Mammary epithelial cell (primary cell): ENCODE measurements at places on chromosomes 16 and 17.

DNA sequence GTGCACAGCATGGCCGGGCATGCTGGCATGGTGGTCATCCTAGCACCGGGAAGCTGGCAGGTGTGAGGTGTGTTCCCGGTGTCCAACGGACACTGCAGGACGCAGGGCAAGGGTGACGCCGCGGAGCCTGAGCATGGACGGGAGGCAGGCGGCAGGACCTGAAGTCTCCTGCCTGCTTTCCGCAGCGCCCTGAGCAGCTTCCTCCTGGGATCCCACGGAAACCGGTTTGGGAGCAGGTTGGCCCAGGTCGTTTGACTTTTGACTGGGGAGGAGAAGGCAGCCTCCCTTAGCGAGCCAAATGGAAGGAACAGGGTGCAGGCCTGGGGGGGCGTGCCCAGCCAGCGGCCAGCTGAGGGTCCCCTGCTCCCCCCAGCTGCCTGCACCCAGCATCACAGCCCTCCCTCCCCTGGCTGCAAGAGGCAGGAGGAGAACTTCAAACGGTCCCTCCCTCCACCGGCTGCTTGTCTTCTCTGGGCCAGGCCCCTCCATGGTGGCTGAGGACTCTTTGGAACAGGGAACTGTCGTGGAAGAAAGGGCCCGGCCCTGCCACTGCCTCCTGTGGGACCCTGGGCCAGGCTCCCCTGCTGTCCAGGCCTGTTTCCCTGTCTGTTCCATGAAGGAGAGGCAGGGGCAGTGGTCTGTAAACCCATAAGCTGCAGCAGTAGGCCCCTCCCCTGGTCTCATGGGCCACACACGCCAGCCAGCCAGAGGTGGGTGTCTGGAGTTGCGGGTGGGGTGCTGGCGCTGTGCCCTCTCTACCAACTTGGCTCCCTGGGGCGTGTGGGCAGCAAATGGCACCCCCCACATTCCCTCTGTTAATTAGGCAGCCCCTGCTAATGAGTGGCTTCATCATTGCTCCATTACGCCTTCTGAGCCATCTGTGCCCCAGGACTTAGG is 7.8 kb upstream of the ADGRG1 start:
- DNase-seq, result peak; percentile 71

DNA sequence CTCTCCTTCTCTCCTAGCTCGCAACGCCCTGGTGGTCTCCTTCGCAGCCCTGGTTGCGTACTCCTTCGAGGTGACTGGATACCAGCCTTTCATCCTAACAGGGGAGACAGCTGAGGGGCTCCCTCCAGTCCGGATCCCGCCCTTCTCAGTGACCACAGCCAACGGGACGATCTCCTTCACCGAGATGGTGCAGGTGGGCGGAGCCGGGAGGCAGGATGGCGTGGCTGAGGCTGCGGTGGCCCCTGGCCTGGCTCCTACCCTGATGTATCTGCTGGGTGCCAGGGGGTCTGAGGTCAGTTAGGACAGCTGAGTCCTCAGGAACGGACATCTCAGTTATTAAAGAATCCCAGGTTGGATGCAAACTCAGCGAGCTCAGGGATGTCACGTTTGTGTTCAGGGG is 16.7 kb downstream of the SLC26A11 start:
- no peak for DNase-seq

- DNase-seq, result no peak
These were observed 7.2 kb upstream of the AGRP start for GRCh38 chr16:67490335-67491096.

- no peak for DNase-seq
These were observed 47.6 kb downstream of the NUP93 start for GRCh38 chr16:56777482-56777881.

DNA sequence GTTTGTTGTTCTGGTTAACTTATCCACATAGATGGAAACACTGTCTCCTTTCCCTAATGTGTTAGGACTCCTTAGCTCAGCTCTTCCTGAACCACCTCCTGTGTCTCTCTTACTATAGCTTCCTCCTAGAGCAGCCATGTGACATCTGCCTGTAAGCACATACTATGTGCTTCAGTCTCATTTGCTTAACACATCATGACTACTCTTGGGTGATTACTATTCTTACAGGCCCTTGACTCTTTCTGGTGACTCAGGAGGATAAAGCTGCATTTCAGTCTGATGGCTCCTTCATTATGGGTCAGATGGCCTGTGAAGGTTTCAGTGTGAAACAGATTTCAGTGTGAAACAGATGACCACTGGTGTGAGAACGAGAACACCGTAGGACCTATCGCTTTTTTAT is 320 bp upstream of the KRTAP4-2 start:
- peak; percentile 70 for DNase-seq

DNA sequence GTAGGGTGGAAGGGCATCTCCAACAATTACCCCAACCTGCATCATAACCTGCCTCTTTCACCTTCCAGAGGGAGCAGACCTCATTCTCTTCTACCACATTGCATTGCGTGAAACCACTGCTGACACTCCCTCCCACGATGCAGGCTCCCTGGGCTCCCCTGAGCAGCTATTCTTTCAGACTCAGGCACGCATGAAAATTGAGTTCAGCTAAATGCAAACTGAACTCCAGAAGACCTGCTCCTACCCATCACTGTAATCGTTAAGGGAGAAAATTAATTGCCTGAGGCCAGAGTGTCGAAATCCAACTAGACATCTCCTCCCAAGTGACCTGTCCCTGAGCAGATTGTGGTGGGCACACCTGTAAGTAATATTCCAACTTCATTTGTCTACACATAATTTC is 186.0 kb downstream of the GRIN2A start:
- peak; percentile 4 for DNase-seq

GRCh38 chr16:31083081-31083480 is 5.7 kb downstream of the PRSS53 start:
- DNase-seq, result no peak

- no peak for DNase-seq
These were observed 13.7 kb downstream of the WNT9B start for GRCh38 chr17:46865100-46865499.

DNA sequence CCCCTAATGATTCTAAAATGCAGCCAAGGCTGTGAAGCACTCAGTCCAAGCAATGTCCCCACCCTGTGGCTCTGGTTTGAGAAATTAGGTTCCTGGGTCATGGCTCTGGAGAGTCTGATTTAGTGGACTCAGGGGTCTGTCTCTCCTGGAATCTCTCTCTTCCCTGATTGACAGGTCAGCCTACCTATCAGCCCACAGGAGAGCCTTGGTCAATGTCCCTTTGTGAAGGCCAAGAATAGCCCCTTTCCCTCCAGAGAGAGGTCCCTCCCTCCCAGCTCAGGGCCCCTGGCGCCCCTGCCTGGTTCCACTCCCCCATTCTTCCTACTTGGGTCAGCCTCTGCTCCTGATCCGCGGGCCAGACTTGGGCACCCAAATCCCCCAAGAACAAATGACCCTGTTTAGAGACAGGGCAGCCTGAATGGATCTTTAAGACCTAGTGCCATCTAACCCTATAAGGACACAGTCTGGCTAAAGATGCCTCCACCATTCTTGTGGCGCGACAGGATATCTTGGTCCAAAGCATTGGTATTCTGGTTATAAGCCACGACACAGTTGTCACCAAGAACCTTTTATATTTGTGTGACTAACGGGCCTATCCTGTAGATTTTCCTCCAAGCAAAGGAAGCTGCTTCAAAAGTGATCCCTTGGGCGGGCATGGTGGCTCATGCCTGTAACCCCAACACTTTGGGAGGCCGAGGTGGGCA is 38.3 kb upstream of the PRSS54 start:
- DNase-seq, result no peak

DNA sequence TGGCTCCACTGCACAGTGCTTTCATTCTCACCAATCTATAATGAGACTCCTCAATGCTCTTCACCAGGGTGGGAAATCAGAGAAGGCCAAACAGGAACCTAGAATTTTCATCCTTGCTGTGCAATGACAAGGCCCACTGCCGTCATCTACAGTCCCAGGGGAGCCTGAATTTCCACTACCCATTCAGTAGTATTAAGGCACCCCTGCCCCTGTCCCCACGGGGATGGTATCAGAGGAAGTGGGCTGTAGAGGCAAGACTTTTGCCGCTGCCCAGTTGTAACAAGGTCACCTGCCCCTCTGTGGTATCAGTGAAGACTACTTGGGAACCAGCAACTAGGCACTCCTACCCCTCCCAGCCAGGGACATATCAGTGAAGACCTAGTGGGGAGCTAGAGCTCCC is 104.5 kb downstream of the C16orf78 start:
- DNase-seq, result no peak

- DNase-seq, result no peak
These were observed 38.8 kb upstream of the HS3ST3A1 start for GRCh38 chr17:13640551-13640950.

DNA sequence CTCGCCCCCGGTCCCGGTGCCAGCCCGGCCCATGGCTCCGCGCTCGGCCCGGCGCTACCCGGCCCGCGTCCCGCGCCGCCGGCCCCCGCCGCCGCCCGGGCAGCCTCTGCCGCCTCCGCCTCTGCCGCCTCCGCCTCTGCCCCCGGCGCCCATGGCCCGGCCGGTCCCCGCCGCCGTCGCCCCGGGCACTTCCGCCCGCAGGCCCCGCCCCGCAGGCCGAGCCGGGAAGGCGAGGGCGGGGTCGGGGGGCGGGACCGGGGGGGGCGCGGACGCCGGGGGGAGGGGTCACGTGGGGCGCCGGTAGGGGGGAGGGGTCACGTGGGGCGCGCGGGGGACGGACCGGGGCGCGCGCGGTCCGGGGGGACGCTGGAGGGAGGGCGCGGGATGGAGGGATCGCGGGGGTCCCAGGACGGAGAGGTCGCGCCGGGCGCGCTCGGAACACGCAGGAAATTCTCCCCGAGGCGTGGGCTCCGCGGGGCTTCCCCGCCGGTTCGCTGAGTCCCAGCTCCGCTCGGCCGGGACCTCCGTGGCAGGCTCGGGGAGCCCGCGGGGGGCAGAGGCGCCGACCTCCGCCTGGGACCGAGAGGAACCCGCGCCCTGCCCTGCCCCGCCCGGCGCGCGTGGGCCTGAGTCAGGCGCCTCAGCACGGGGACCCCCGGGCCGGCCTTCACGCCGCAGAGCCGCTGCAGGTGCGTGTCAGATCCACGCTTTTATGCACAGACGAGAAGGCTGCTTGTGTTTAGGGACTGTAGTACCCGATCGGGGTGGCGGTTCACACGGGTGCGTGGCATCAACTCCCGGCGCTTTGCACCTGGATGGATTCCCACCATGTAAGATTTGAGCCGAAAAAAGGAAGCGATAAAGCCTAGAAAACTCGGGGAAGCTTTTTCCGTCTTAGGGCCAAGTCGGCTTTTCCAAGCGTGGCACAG is at the start of gene PGAP6:
PGAP6 (minus strand) TSS at position 190 of the 929 bp plus-strand sequence; CDS start at position 33, 157 bp downstream.
- no peak for DNase-seq

DNA sequence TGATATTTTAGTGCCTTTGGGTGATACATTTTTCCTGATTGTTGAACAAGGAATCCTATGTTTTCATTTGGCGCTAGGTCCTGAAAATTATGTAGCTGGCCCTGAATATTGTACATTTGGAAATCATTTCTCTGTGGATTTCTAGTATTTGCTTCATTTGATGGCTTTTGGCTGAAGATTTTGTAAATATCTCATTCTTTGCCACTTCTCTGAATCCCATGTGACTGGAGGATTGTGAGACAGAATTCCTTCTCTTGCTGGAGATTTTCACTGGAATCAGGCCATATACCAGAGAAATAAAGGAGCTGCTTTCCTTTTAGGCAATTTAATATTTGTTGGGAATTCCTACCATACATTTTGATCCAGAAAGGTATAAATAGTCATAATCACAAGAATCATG is 8.6 kb downstream of the KRT28 start:
- no peak for DNase-seq

DNA sequence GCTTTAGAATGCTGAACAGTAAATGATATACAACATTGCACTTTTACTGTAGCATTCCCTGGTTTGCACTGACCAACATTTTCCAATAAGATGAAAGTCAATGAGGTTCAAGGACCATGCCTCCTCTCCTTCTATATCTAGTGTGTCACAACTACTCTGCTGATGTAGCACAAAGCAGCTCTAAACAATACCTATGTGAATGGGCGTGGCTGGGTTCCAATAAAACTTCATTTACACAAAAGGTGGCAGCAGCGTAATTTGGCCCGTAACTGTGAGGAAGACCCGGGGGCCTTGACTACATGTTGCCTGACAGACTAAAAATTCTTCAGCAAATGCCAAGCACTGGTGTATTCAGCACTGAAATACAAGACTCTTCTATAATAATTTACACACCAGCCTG is 6.5 kb downstream of the SRP68 start:
- no peak for DNase-seq

GRCh38 chr17:60599220-60599619 is 773 bp upstream of the PPM1D start:
- no peak for DNase-seq

GRCh38 chr17:7444682-7445618 is at the start of gene CHRNB1:
Gene CHRNB1 (plus strand): TSS chr17:7445061. CDS start chr17:7445128, 67 bp downstream.
- no peak for DNase-seq

DNA sequence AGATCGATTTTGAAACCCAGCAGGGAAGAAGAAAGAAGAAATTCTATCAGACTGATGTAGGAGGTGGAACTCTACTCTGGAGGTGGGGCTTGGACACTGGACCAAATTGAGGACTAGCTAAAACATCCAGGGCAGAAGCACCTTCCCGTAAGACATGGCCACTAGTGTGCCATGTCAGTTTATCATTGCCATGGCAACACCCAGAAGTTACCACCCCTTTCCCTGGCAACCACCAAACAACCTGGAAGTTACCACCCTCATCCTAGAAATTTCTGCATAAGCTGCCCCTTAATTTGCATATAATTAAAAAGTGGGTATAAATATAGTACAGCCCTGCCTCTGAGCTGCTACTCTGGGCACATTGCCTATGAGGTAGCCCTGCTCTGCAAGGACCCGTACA is 66.7 kb downstream of the NACA2 start:
- DNase-seq, result no peak

DNA sequence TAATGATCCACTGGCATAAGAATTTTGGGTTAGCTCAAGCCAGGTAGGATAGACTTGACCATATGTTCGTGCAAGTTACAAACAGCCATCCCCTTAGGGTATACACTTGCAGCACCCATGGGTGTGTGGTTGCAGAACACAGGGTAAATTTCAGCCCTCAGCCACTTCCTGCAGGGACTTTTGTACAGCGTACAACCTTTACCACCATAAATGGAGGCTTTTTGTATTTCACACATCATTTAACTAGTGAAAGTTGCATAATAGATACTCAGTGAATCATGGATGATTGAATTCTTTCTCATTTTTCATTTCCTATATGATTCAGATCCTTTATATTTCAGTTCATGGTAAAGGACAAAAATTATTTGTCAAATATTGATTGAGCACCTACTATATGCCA is 473.9 kb downstream of the CDH13 start:
- peak; percentile 94 for DNase-seq

- DNase-seq, result no peak
These were observed 30.1 kb downstream of the HIC1 start for GRCh38 chr17:2084766-2085647.

- peak; percentile 62 for DNase-seq
These were observed 30.8 kb downstream of the PLCD3 start for GRCh38 chr17:45101546-45101882.

DNA sequence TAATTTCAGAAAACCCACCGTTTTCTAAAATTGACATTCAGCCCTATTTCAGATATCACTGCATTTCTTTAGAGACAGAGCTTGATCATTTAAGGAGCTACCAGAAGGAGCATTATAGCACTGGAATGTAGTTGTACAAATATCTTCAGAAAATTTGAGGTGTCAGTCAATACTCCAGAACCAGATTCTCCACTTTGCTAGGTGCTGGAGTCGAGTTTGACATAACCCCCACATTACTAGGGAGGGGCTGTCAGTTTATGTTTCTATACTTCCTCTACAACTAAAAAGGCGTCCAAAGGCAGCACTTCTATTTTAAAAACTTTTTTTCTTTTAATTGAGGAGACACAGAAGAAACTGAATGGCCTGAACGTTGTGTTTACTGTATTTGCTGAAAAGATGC is 892 bp upstream of the KIAA0513 start:
- DNase-seq, result no peak

- no peak for DNase-seq
These were observed 71.6 kb downstream of the RAI1 start for GRCh38 chr17:17752821-17753321.
